Left lobe of liver (tissue), 2 donors: ENCODE measurements at places on chromosomes 1 and 21.
A peak's percentile ranks its signal among the peaks of the same experiment; 100 is the strongest.

DNA sequence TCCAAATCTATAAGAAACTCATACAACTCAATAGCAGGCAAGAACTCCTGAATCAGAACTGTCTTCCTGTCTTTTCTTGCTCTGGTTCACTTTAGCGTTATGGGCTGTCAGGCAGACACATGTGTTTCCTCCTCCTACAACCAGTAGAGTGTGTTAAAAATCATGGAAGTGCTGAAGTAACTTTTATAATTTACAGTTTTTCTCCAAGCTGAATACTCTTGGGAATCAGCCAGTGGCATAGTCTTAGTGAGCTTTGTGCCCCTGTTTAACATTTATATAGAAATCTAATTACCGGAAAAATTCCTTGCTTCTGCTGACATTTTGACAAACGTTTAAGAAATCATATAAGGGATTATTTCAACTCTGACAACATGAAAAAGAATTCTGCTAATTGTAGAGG lies 113.1 kb upstream of the RGS18 start:
- no peak for DNase-seq

DNA sequence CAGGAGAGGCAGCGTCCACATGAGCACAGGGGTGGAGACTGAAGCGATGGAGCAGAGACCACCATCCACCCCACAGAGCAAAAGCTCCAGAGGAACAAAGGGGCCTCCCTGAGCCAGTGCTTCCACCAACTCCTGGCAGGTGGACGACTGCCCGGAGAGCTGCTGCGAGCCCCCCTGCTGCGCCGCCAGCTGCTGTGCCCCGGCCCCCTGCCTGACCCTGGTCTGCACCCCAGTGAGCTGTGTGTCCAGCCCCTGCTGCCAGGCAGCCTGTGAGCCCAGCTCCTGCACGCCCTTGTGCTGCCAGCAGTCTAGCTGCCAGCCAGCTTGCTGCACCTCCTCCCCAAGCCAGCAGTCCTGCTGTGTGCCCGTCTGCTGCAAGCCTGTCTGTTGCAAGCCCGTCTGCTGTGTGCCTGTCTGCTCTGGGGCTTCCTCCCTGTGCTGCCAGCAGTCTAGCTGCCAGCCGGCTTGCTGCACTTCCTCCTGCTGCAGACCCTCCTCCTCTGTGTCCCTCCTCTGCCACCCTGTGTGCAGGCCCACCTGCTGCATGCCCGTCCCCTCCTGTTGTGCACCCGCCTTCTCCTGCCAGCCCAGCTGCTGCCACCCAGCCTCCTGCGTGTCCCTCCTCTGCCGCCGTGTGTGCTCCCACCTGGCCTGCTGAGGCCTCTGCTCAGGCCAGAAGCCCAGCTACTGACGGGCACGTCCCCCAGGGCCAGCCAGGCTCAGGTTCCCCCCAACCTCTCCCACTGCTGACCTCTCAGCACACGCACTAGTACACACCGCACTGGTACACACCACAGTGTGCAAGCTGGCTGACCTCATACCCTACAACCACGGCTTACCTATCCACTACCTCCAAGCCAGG lies 5.4 kb downstream of the KRTAP10-12 start:
- DNase-seq: no peak

DNA sequence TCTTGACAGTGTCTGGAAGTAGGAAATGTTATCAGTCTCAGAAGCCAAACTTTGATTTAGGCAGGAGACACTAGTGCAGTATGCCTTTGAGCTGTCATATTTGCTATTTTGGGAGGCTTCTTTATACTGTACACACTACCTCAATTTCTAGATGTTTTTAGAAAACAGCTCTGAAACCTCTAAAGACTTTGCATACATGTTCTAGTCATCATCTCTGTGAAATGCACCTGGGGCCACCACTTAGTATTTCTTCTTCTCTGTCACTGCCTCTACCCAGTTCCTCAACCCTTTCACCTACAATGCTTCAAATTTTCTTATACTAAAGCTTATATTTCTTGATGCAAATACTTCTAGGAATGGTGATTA lies 29.1 kb upstream of the PLA2G4A start:
- DNase-seq: no peak

- no peak for DNase-seq
Measured at GRCh38 chr1:5685446-5686040, 306.7 kb downstream of the NPHP4 start.

DNA sequence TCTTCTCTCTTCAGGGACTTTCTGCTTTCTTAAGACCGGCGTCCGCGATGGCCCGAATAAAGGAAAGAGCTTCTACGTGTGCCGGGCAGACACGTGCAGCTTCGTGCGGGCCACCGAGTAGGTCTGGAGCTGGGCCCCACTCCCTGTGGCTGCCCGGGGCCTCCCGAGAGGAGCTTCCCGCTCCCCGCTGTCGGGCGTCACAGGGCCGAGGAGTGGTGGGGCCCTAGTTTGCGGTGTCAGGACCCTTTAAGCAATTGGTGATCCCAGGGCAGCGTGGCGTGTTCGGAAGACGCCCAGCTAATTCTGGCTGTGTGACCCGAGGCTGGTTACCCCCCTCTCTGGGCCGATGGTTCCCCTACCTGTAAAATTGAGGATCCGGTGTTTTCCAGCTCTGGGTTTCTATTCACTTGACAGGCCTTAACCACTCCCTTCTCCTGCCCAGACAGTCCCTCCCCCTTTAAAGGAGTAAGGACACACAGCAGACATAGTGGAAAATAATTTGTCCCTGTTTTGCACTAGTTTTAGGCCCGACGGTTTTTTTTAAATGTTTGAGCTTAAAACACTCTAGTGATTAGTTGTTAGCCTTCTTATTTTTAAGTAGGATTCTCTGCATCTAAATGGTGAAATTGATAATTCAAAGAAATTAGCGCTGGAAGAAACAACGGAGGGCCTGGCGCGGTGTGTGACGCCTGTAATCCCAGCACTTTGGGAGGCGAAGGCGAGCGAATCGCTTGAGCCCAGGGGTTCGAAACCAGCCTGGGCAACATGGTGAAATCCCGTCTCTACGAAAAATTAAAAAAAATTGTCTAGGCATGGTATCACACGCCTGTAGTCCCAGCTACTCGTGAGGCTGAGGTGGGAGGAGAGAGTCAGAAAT lies 553 bp downstream of the TTF2 start:
- no peak for DNase-seq

GRCh38 chr21:25572861-25573310 lies 34.4 kb downstream of the MRPL39 start:
- no peak for DNase-seq

DNA sequence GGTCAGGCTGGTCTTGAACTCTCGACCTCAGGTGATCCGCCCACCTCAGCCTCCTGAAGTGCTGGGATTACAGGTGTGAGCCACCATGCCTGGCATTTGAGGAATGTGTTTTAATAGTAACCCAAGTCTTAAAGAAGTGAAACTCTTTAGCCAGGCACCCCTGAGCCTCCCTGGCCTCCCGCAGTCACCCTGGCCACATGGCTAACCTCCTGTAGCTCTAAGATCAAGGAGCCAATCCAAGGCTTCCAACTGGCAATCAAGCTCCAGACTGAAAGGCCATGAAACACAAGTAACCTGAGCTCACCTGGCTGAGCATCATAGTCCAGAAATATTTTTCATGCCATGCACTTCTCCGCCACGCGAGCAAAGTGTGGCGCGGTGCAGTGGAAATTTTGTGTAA lies 84.3 kb downstream of the LTN1 start:
- no peak for DNase-seq

GRCh38 chr1:32901823-32902534 lies 790 bp upstream of the TMEM54 start:
- no peak for DNase-seq

DNA sequence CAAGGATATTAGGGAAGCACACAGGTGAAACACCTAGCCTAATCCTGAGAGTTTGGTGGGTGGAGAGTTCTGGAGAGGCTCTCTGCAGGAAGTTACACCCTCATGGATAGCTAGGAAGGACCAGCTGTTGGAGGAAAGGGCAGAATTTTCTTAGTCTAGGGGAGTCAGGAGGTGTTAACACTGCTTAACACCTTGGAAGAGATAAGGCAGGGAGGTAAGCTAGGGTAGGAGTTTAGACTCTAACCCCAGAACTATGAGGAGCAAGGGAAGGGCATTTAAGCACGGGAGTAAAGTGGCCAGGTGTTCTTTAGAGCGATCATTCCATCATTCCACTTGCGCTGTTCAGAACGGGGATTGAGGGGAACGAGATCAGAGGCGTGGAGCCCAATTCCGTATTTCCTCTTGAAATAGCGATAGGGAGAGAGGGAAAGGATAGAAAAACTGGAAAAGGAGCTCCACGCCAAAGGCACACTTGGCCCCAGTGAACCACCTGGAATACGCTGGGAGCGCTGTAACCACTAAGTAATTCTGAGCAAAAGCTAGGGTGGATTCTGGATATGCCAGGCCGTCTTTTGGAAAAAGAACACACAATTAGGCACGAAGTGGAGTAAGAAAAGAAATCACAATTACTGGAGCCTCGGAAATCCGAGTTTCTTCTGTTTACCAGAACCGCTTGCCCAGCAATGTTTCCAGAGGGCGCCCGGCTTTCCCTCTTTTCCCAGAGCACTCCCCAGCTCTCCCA lies 1.5 kb upstream of the GPR137B start:
- DNase-seq: no peak

- DNase-seq: no peak
Measured at GRCh38 chr1:209057901-209058300, 525.6 kb upstream of the CAMK1G start.

DNA sequence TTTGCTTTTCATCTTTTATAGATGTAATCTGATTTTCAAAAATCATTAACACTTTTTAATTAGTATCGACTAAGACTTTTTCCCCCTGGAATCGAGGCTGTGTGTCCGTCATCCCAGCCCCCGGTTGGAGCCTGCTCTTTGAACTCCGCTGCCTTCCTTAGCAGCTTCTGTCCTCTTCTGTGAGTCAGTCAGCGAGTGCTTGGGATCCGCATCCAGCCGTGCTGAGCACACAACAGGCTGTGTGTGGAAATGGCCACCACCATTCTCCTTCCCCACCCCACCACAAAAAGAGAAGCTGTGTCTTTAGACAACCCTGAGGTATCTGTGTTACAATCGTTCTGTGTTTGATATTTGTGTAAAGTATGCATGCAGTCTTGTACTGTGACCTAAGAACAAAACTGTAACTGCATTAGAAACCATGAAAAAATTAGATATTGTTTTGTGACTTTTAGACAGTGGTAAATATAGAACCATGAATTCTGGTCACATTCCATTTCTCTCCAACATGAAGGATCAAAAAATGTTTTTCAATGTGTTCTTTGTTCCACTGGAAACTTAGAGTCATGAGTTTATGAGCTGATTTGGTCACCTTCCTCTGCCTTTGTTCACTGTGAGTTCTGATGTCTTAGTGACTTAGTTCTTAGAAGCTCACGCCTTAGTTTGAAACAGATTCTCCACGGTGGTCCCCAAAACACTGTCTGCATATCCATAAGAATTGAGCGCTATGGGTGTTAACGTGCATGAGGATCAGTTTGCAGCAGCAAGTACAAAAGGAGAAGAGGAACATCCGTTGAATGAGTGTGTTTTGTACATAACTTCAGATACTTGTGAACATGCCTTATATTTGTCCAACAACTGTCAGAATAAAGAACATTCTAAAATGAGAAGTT lies 64.7 kb downstream of the VPS26C start:
- no peak for DNase-seq

GRCh38 chr1:61453111-61453961 lies 271.6 kb downstream of the TM2D1 start:
- DNase-seq: peak; percentile 74
